ENCODE measurements at places on chromosomes 3 and 15.

GRCh38 chr15:89457086-89457485 is 39.3 kb downstream of the RHCG start:
- DNase-seq = no peak

DNA sequence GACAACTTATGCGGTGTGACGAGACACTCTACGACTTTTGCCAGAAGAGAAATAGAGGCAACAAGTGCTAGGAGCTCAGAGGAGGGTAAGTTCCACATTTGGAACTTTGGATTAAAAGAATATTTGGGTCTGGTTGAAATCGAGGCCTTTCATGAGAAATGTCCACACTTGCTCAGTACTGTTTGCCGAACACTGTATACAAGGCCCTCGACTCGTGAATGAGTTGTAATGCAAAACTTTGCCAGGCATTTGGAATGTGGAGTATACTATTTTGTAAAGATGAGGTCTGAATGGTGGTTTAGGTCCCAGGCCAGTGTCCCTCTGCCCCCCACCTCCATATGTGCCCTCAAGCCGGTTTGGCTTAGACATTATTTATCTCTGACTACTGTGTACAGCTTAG is 73.9 kb downstream of the IGF1R start:
- DNase-seq = no peak

DNA sequence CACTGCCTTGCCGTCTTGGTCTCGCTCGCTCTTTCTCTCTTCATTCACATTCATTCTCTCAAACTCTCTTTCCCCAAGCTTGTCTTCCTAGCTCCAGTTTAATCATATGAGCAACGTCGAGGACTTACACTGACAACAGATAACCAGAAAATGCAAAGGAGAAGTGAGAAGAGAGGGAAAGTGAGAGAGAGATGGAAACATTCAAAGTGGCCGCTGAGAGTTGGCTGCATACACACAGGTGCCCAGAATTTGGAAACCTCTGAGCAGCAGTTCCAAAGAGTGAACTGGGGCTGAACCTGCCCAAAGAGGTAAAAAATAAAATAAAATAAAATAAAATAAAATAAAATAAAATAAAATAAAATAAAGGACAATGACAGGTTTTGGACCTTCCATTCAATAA is 583.0 kb downstream of the FOXP1 start:
- DNase-seq = no peak

DNA sequence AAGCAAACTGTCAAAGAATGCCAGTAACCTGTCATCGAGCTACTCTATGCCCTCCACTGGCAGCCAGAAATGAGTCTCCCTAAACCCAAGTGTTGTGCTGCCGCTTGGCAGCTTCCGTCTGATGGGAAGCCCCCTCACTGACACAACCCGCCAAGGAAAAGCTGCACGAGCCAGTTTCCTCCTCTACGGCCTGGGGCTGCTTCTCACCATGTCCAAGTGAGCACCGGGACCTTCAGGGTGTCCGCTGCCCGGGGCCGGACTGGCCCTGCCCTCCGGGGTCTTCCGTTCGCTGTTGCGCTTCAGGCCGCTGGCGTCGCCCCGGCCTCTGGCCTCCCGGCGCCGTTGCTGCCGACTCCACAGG is 490 bp downstream of the TOMM70 start:
- no peak for DNase-seq

DNA sequence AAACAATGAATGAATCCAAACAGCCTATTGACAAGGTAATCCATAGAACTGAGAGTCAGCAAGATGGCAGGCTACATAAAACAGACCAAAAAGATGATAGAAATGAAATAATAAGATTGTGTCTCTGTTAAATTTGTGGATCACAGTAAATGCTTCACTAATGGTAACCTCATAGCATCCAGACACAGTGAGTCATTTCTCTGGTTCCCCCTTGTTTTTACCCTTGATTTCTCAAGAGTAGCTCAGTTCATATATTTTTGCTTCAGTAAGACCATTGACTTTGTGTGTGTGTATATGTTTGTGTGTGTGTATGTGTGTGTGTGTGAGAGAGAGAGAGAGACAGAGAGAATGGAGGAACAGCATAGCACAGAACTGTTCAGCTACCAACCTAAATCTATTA is 546.9 kb downstream of the RBMS3 start:
- DNase-seq = no peak

DNA sequence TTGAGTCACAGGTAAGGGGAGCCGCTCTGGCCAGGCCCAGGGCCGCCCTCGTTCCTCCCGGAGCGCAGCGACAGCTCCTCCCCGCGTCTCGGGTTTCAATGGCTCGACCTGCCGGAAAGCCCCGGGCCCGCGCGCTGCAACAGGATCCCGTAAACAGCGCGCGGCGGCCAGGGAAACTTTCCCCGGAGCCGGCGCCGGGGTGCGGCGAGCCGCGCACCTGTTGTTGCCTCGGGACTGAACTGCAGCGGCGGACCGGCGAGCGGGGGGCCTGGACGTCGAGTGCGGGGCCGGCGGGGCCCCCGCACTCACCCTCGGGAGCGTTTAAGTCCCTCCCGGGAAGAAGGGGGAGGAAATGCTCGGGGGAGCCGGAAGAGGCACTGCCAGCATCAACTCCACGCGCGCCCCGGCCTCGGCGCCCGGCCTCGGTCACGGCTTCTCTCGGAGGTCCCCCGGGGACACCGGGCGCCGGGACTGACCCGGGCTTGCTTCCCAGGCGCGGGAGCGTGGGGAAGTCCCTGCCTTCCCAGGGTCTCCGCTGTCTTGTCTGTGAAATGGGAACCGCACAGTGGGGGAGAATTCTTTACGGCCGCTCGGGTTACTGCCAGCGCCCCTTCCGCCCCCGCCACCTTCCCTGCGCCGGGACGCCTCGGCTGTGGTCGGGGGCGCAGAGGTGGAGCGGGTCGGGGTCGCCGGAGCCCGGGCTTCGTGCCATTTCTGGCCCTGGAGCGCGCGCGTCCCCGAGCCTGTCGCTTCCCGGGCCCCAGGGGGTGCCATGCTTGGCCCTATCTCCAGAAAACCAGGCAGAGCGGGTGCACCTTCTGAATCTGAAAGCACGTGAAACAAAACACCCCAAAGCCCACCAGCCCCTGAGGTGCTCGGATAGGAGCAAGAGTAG is 7.5 kb upstream of the PGPEP1L start:
- DNase-seq = no peak

DNA sequence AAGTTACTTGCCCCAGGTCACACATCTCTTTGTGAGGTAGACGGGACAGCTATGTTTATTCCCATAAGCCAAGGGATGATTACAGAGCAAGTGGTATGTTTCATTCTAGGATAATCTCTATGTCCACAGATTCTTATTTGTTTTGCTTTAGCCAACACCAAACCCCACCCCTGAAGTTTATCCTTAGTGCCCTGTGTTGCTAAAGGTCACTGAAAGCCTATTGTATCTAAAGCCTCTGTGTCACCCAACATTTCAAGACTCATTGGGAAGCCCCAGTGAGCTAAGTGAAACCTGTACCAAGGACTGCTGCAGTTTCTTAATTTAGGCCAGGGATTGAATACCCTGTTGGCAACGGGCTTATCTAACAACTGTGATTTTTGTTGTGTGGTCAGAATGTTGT is 135.6 kb downstream of the ADAMTS9 start:
- no peak for DNase-seq

DNA sequence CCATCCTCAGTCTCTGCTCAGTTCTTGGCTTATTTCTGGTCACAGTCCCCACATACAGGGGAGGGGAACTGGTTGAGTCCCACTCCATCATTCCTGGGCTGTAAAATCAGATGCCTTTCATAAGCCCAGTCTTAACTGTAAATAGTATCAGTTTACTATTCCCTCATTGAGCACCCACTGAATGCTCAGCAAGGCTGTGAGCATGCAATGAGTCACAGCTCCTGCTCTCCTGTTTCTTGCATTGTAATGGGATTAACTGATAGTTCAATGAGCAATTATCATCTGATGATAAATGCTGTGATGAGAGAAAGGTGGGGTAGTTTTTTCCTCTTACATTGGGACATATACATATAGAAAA is 113.6 kb upstream of the TPM1 start:
- no peak for DNase-seq

- no peak for DNase-seq
These were observed 190.5 kb downstream of the GREM1 start for GRCh38 chr15:32908135-32908801.

- DNase-seq = no peak
These were observed 395.3 kb downstream of the IL5RA start for GRCh38 chr3:2714834-2715233.

- no peak for DNase-seq
These were observed 107.6 kb downstream of the PIK3CB start for GRCh38 chr3:138726946-138727730.
